ENCODE measurements at places on chromosomes 16 and 17.

DNA sequence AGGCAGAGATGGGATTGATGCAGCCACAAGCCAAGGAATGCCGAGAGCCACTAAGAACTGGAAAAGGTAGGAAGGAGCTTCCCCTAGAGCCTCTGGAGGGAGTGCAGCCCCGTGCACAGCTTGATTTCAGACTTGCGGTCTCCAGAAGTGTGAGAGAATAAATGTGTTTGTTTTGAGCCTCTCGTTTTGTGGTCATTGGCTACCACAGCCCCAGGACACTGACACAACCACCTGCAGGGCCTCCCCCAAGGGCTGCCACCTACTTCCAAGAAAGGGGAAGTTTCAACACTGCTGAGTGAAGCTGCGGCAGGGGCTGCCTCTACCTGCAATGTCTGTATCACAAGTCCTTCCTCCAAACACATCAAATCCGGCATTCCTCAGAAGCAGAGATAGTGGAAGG, 346.9 kb downstream of the C16orf95 start:
- DNase-seq = no peak

DNA sequence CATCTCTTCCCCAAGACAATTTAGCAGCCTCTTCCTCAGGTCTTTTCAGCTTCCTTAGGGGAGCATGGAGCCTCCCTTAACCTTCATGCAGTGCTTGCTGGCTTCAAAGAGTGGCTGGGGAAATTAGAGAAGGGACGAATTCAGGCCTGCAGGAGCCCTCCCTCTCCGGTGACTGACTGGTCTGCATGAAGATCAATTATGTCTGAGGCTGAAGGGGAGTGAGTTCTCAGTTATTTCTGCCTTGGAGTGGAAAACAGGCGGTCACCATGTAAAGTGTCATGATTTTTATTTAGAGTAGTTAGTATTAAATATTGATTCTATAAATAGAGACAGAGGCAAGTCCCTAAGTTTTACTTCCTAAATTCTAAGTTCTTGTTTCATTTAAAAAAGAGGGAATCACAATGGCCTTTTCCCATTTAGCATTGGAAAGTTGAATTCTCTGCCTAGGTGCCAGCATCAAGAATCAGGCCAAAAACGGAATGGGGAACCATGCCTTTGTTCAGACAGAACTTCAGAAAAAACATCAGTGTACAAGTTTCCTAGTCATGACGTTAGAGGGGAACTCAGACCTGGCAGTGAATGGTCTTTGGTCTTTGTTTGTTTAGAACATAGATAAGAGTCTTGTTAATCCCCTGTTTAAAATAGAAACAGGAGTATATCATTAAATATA, 4.4 kb downstream of the GABARAPL2 start:
- no peak for DNase-seq

DNA sequence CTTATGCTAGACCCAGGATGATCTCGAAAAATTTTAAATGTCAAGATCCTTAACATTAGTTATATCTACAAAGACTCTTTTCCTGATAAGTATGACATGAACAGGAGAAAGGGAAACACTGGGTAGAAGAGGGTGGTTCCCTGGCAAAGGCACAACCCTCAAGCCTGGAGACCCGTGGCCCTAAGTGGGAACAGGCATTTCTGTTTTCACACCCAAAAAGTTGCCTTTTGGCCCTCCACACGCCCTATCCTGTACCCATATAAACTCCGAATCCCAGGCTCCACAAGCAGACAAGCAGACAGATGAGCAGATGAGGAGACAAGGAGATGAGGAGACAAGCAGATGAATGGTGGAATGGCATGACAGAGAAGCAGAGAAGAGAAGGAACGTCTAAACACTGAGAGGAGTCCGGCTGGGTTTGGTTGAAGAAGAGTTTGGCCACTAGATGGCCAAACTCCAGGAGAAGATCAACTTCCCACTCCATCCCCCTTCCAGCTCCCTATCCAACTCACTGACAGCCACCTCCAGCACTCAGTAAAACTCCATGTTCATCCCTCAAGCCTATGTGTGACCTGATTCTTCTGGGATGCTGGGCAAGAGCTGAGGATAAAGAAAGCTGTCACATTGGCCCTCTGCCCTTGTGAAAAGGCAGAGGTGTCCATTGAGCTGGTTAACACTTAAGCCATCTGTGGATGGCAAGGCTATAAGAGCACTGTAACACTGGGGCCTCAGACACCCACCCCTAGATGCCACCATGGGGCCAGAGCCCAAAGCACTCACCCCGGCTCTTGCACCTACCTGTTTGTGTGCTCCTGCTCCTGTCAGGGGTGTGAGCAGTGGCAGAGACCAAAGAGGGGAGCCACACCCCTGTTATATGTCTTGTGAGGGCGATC, 139.6 kb upstream of the FAM20A start:
- DNase-seq = no peak

DNA sequence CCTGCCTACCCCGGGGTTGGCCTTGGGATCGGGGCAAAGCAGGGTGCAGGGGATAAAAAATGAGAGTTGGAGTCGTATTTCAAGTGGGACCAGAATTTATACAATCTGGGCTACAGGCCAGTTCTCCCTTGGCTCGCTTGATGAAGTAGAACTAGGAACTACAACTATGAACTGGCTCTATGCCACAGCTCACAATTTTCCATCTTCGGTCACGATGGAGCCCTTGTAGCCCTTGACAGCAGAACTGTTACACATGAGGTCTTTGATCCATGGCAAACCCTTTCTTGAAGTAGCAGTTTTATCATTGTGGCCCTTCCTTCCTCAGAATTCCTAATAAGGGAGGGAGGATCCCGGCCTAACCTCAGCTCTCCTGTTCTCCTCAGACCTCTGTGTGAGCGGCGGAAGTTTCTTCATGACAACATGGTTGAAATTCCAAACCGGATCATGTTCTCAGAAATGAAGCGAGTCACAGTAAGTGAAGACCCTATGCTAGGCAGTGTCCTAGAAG, 17.1 kb downstream of the LIG3 start:
- peak; percentile 89 for DNase-seq

DNA sequence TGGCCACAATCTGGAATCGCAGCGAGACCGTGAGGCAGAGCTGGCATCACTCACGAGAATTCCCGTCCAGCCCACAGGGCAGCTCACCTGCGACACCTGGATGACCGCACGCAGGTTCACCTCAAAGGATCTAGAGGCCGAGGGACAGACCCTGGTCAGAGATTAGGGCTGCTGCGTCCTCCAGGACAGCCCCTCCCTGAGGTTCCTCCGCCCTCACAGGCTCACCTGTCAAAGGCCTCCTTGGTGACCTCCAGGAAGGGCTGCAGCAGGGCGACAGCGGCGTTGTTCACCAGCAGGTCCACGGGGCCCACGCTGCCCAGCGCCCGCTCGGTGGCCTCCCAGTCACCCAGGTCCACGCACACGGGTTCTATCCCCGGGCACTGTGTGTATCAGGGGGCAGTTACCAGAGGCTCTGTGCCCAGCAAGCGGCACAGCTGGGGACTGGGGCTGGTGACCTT, 834 bp downstream of the DCXR start:
- no peak for DNase-seq

DNA sequence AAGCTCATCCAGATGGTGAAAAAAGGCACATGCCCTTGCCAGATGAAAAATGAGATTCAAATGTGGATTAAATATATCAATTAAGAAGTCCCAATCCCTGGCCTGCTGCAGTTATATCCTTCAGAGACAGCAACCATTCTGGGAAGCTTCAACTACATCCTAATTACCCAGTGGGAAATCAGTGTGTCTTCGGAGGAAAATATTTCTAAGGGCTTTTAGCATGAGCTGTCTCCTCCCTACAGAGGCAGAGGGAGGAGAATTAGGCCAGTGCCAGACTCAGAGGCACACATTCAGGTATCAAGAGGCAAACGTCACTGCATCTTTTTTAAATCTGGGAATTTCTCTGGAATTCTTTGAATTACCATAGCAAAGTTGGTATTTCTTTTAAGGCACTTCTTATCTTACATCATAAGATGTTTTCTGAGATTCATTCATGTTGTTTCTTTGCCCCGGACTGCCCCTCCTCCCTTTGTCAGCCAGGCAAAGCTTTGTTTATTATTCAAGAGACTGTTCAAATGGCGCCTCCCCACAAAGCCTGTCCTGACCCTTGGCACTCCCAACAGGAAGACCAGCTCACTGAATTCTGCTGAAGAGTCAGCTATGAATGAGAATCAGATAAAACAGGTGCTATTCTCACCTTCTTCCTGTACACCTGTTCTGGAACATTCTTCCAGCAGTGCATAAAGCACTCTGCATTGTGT, 38.3 kb upstream of the SMPD3 start:
- no peak for DNase-seq

DNA sequence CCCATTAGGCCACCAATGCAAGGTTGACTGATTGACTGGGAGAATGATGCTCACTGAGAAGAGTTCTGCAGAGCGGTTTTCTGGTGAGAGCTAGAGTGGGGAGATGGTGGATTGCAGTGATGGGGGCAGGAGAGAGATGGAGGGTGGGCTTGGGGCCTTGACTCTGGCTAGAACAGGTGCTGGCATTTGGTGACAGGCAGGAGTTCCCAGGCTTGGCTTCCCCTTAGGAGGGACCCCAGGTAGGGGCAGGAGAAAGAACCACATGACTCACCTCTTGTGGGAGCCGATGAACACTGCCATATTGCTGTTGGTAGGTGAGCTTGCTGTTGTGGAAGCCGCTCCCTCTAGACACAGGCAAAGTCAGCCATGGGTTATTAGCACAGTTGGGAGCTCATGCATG, 8.0 kb downstream of the CD300LB start:
- no peak for DNase-seq

DNA sequence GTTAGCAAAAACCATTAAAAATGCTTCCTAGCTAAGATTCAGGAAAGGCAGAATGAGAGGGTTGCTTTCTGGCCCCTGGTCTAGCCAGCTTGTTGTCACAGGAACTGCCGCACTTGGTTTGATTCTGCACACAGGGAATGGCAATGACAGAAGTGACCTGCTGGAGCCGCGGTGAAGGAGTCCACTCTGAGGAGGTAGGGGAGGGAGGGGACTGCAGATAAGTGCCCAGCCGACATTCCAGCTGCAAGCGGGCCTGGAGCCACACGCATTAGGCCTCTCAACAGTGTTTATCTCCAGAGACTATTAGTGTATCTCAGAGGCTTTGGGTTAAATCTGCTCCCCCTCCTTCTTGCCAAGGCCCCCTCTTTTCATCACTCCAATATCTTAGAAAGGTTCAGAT, 38.6 kb downstream of the CDRT15 start:
- no peak for DNase-seq

- DNase-seq = no peak
Measured at GRCh38 chr17:6453279-6454024, 9.2 kb downstream of the PIMREG start.

DNA sequence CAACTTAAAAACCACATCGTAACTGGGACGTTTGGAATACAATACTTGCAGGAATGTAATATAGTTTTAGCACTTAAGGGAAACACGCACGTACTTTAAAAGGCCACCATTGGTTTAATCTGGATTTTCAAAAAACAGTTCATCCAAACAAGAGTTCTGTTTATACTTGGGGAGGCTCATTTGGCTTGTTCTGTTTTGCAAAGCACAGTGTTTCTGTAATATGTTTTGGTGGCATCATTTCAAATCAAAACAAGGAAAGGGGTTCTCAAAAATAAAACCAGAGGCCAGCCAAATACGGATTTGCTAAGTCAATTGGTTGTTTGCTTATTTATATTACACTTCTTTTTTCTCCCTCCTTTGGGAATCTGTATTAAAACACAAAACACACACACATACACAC, 656.1 kb upstream of the SOX9 start:
- DNase-seq = no peak

- no peak for DNase-seq
Measured at GRCh38 chr17:63592797-63593196, 7.9 kb upstream of the TACO1 start.

GRCh38 chr16:86819533-86819892, 241.2 kb downstream of the FOXL1 start:
- no peak for DNase-seq

DNA sequence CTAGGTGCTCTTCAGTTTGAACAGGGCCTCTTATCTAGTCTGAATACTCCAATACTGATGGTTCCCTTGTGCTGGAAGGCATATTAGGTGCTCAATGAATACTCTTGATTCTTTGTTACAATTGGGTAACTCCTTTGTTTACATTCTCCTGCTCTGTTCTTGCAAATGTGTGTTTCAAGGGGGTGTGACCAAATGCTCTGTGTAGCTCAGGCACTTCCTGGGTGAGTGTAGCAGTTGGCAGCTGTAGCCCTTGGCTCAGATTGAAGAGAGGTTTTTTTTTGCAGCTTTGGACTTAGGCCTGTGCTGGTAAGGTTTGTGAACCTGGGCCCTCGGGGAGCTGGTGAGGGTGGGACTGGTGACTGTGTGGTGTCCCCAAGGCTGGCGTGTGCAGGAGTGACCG, 20.2 kb downstream of the TBCD start:
- no peak for DNase-seq

DNA sequence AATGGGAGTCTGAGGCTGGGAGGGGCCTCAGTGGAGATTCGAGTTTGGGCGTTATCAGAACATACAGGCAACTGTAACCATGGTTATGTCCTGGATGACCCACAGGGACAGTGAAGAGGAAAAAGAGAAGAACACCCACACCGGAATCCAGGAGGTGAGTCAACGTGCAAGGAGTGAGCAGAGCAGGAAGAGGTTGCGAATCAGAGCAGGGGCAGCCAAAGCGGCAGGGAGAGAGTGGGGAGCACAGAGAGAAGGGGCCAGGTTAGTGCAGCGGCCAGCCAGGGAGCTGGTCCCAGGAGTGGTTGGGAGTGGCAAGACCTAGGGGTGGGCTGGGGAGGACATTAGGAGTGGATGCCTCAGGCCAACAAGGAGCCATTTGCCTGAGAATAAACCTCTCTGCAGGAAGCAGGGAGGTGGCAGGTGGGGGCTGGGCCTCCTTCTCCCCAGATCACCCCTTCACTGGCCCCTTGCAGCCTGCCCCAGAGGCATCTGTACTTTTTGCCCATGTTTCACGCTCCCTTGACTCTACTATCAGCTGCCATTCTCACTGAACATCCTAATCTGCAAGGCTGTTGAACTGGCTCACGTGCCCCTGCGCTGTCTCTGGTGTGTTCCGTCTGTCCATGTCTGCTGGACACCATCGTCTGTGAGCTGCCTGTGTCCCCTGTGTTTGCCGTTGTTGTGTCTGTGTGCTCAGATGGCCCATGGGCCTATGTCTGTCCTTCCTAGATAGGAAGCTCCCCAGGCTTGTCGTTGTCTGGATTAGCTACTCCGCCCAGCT, 5.1 kb downstream of the KRT13 start:
- DNase-seq = peak; percentile 57

DNA sequence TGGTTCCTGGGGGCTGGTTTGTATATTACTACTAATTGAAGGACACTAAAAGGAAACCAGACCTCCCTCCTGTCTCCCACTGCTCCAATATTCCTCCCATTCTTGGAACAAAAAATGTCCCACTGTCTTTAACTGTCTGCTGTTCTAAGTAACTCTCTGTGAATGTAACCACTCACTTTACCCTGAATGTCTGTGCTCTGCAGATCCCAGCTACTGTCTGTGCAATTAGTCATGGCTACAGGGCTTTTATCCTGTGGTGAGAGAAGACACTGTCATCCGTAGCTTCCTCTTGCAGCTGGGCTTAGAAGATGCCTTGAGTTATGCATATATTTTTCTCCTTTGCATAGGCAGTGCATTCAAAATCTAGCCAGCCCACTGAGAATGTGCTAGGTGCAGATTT, 853.8 kb downstream of the CDH8 start:
- DNase-seq = peak; percentile 9

- DNase-seq = peak; percentile 23
Measured at GRCh38 chr16:75000481-75001081, 1.8 kb downstream of the ZNRF1 start.
